ENCODE measurements at places on chromosomes 13 and 19.

DNA sequence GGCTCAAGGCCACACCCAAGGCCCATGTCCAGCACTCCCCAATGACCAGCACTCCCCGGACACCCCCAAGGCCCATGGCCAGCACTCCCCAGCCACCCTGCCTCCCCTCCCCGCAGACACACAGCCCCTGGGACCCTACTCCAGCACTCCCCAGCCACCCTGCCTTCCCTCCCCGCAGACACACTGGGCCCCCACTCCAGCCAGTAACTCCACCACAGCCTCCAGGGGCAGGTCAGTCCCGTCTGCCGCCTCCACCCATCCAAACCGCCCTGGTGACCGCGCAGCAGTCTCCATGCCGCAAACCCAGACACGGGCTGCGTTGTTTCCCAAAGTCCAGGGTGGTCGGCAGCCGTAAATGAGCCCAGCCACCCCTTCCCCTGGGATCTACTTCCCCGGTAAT, 70.7 kb downstream of the SPACA7 start:
- DNase-seq: no peak

DNA sequence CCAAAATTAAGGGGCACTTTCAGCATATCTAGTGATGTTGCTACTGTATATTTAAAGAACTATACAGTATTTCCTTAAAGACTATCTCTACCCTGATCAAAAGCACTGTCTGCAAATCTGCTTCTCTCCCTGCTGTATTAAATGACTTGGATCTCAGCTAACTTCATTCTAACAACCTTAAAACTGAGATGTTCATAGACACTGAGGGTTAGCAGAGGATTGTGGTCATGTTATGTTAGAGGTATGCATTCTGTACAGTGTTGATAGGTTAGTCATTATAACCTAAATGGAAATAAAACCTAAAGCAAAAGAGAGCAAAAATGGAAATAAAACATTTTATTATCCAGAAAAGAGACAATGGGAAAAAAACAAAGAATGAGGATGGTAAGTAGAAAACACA, 9.9 kb downstream of the GPR183 start:
- no peak for DNase-seq

- no peak for DNase-seq
These were observed 5.3 kb downstream of the OSCAR start for GRCh38 chr19:54095136-54095858.

DNA sequence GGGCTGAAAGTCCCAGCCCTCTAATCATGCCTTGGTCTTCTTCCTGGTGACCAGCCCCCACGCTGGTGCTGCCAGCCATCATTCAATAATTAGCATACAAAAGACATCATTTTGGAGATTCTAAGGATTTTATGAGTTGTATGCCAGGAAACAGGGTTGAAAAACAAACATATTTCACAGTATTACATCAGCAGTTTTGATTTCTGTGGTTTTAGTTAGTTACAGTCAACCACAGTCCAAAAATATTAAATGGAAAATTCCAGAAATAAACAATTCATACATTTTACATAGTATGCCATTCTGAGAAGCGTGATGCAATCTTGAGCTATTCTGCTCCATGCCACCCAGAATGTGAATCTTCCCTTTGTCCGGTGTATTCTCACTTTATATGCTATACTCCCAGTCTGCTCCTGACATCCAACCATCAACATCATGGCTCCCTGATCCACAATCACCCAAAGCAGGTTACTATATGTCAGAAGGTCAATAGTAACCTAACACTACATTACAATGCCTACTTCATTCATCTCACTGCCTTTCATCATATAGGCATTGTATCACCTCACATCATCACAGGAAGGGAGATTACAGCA, 49.2 kb downstream of the STOML3 start:
- DNase-seq: no peak

DNA sequence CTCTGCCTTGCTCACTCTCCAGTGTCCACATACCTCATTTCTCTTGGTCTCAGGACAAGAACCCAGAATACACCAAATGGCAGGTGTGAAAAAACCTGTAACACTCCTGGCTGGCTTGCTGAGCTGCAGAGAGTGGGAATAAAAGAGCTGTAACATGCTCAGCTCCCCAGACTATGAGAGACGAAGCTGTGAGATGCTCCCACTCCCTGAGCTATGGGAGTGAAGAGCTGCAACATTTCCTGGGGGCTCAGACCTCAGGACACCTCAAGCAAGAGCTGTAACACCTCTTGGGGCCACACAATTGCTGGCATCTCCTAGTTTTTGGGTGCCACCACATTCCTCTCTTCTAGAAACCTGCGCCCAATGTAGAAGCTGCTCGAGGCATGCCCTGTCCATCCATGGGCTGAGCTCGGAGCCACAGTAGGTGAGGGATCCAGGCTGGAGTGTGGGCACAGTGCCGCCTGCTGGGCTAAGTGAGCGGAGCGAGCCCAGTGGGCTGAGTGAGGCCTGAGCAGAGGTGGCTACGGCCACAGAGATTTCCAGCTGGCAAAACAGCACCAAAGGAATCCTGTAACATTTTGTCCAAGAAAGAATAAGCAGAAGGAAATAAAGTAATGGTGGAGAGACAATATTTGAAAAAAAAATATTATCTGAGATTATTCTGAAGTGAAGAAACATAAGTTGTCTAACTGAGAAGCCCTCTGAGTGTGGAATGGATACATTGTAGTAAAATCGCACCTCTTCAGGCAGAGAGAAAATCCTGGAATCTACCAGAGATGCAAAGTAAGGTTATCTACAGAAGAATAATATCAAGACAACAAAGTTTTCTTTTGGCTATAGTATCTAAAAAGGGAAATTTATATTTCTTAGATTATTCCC, 186.2 kb upstream of the PCDH9 start:
- DNase-seq: no peak

- no peak for DNase-seq
These were observed 1.3 kb upstream of the SYCN start for GRCh38 chr19:39205449-39205764.

- no peak for DNase-seq
These were observed 14.4 kb downstream of the PLEKHF1 start for GRCh38 chr19:29679598-29680210.
